ENCODE measurements at places on chromosomes 5 and 9.

DNA sequence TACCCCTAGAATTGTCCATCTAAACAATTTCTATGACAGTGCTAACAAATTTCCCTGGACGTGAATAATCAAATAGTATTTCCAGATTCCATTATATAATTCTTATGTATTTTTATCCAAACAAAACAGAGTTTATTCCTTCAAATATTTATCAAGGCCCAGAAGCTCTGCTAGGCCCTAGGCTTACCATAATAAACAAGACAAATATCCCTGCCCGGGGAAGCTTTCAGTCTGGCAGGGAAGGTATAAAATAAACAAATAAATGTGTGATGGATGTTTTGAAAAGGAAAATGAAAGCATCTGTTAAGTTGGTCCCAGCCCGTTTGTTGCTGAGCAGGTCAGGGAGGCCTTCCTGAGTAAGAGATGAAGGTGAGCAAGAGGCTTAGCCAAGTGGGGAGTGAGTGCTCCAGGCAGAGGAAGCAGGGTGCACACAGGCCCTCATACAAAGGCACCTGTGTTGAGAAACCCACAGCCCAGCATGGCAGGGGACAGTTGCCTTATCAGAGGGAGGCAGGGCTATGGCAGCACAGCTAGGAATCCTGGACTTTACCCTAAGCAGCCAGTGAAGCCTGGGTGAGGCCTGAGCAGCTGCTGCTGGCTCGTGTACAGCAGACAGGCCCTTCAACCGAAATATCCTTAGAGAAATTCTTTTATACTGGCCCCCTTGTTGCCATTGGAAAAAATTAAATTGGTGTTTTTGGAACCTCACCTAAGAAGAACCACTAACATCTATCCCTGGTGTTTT, 7.7 kb upstream of the SLC35D2 start:
- no peak for DNase-seq

- no peak for DNase-seq
Observed at GRCh38 chr9:3894772-3895171, 369.0 kb upstream of the RFX3 start.

DNA sequence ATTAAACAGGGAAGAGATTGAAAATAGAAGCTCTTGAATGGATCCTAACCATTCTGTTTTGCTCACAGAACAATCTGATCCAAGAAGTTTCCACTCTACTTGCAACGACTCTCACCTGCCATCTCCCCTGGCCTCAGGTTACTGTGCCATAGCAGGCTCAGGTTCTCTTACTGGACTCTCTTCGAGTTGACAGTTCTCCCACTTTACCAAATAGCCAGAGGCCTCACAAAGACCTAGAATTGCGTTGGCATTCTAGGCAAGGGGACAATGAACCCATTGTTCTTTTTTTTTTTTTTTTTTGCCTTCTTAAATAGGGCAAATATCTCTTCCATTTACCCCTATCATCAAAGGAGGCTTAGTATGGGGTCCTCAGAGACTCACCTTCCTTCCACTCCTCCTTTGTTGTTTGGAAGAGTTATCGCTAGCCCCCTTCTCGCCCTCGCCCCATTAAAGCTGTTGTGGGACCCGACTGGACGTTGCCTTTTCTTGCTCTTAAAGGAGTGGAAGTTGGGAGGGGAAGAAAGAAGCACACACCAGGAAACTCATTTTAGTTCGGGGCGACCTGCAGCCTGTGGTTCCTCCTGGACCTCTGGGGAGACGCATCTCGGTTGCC, 688 bp upstream of the PLPPR1 start:
- no peak for DNase-seq

- no peak for DNase-seq
Observed at GRCh38 chr9:14962193-14962882, 52.1 kb upstream of the FREM1 start.

- DNase-seq: no peak
Observed at GRCh38 chr9:131856105-131856504, 116.2 kb upstream of the RAPGEF1 start.

DNA sequence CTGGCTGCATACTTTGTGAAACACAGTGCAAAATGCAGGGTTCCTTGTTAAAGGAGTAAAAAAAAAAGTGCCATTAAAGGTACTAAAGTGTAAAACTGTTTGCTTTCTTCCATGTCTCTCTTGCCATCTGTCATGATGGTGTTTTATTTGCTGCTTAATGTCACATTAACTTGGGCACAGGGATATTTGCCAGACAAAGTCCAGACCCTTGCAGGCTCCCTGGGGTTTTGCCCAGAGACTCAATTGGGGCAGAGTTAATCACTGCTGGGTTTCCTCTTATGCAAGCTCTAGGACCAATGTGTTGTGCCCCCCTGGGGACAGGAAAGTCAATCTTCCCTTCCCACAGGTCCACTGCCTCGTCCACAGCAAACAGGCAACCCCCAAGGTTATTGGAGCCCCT, 274.3 kb upstream of the SGCD start:
- no peak for DNase-seq

- DNase-seq: no peak
Observed at GRCh38 chr9:132214027-132214622, 52.3 kb downstream of the NTNG2 start.

DNA sequence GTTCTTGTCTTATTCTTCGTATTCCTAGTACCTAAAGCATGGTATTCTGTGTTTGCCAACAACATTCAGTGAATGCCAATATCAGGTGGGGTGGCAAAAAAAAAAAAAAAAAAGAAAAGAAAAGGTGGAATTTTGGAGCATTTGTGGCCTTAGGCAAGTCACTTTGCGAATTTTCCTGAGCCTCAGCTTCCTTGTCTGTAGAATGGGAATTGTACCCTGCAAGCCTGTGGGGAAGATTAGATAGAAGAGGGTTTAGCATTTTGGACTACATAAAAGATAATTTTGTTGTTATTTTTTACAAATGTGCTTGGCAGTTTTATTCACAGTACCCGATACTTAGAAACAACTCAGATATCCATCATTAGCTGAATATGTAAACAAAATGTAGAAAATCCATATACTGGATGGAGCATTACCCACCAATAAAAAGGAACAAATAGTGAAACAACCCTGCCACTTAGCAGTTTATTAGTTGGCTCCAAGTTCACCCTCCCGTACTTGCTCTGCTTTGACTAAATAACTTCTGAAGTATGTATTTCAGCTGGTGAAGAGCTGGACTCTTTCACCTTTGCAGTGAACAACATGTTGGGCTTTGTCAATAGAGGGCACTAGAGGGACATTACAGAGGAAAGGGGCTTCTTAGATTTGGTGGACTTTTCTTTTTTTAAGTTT, 13.6 kb downstream of the UBE2D2 start:
- DNase-seq: no peak

- no peak for DNase-seq
Observed at GRCh38 chr5:170220191-170220590, 12.6 kb upstream of the C5orf58 start.

DNA sequence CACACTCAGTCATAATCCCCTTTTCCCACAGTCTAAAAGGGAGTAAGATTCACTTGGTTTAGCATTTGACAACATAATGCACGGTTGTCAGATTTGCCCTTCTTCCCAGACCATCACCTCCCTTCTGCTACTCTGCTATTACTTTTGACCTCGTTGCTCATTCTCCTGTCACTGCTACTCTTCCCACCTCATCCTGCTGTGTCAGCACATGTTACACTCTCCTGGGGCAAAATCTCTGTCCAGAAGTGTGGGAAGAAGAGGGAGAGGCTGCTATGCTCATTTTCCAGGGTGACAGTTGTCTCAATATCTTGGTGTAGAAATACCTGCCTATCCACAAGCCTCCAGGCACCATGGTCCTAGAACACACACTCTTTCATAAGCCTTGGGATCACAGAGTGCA, 449.9 kb upstream of the PIK3R1 start:
- DNase-seq: no peak

DNA sequence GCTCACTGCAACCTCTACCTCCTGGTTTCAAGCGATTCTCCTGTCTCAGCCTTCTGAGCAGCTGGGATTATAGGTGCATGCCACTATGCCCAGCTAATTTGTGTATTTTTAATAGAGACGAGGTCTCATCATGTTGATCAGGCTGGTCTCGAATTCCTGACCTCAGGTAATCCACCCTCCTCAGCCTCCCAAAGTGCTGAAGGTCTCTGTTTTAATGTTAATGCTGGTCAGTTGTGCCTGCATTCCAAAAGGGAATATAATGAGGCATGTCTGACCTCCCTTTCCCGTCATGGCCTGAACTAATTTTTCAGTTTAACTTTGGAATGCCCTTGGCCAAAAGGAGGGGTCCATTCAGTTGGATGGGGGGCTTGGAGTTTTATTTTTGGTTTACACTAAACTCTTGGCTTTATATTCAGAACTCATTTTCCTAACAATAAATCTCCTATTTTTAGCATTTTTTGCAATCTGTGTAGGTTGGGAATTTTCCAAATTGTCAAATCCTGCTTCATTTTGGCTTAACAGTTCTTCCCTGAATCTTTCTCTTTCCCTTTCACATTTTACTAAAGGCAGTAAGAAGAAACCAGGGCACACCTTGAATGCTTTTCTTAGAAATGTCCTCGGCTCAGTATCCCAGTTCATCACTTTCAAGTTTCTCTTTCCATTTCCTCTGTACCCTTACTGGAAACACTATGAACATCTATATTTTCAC, 1175.5 kb downstream of the MAT2B start:
- no peak for DNase-seq

GRCh38 chr5:15807248-15807647, 307.3 kb downstream of the FBXL7 start:
- no peak for DNase-seq

DNA sequence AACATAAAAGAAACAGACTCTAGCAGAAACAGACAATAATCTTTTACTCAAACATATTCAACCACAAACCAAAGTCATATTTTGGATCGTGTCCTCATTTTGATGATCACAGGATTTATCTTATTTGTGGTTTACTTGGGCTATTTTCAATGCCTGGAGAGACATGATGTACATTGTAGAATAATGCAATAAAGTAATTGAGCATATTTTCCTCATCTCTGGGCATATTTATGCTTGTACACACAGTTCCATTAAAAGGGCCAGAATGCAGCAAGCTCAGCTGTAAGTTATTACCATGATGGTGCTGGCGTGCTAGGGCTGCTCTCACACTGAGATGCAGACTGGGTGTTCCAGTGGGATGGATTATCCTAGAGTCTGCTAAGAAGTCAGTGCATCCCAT, 456.7 kb downstream of the TLE4 start:
- no peak for DNase-seq

DNA sequence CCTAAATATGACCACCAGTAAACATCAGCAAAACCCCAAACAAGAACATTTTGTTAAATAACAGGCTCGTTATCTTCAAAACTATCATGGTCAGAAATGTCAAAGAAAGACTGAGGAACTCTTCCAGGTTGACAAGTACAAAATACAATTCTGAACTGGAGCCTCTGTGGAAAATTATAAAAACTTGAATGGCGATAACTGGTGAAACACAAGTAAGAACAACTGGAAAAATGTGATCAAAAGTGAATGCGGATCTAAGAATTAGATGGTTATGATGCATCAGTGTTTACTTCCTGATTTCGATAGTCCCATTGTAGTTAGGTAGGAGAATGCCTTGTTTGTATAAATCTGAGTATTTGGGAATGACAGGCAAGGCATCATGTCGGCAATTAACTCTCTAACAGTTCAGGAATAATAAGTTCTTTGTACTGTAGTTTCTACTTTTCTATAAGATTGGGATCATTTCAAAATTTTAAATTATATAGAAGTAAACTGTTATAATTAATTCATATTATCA, 740.2 kb upstream of the DMAC1 start:
- DNase-seq: no peak

- DNase-seq: no peak
Observed at GRCh38 chr9:128099932-128100491, 27.5 kb downstream of the PTGES2 start.

DNA sequence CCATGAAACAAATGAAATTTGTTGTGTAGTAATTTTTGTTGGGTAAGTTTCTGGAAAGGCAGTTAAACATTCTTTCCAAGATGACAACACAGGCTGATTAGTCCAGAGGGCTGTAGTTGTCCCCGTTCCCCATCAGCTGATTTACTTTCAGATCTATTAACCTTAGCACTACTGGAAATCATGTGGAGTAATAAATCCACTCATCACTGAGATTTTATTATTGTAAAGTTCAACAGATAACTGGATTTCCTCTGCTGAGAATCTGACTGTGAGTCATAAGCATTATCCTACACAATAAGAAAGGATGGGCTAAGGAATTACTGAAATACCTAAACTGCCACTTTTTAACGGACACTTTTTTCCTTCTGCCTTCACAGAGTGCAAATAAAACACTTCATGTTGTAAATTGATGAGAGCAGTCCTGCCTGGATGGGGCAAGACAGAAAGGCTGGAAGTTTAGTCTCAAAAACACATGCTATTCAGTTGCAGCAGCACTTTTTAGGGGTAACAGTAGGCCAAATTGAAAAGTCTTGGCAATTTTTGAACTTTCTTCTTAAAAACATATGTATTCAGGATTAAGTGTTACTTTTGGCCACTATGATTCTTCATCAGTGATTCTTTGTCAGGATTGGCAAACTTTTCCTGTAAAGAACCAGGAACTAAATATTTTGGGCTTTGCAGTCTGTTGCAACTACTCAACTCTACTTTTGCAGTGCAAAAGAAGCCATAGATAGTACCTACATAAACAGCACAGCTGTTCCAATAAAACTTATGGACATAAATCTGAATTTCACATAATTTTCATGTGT, 7.0 kb downstream of the STOM start:
- DNase-seq: no peak

DNA sequence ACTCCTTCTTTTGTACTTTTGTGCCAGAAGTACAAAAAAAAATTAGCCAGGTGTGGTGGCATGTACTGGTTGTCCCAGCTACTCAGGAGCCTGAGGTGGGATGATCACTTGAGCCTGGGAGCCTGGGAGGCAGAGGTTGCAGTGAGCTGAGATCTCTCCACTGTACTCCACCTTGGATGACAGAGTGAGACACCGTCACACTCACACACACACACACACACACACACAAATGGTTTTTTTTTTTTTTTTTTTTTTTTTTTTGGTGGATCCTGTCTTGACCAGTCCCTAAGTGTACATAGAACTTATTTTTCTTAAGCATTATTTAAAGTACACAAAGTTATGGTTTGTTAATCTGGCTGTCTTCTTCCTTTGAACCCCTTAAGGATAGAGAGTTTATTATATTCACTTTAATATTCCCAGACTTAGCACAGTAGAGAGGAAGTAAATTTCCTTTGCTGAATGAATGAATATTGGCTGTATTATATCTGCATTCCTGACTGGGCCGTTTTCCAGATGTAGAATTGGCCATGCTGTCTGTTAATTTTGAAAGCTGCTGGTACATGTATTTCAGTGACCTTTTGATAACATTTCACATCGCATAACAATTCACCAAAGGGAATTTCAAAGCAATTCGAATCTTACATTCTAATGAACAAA, 429.0 kb upstream of the ZNF608 start:
- DNase-seq: no peak

GRCh38 chr9:137167747-137168572, 1.9 kb downstream of the LRRC26 start:
- DNase-seq: no peak
